Panc1 (cell line): ENCODE measurements at places on chromosomes 5 and 9. TPM values are rescaled to one million over a fixed set of nuclear protein-coding genes. Genes with fewer than 3 reads are reported as not detected.

The DNAI1 gene
- 2.2 TPM for total RNA-seq

DNA sequence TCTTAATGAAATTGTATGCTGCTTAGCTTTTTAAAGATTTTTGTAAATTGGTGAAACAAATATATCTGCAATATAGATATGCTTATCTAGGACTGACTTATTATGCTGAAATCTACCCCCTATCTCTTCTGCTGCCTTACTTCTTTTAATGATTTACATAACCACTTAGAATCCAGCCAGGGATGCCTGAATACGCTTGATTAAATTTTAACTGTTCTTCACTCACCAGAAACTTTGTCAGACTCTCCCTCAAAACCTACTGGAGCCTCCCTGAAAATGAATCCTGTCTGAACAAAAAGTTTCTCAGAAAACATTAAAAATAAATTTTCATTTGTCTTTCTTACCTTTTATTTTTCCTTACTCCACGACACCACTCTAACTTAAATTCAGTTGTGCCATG, 111.7 kb downstream of the ST8SIA4 start:
- H3K4me1 ChIP-seq = no peaks in the 10 kb centered on the region
- no peaks in the 10 kb centered on the region for H3K36me3 ChIP-seq
- no peak overlapping the region for H3K27ac ChIP-seq
- DNase-seq = no peak

The SYNPO gene
- total RNA-seq = 82.8 TPM

The SOWAHA gene
- not detected for total RNA-seq

The KCNT1 gene
- total RNA-seq = not detected

- peak; percentile 69 for DNase-seq
- no peaks in the 10 kb centered on the region for H3K36me3 ChIP-seq
- H3K4me3 ChIP-seq = no peak overlapping the region
- no peaks in the 10 kb centered on the region for H3K27me3 ChIP-seq
- peak overlapping the region; percentile 84 for H3K27ac ChIP-seq
Measured at GRCh38 chr5:19891658-19892057, 96.3 kb downstream of the CDH18 start.

The ZDHHC11B gene
- 1.4 TPM for total RNA-seq

DNA sequence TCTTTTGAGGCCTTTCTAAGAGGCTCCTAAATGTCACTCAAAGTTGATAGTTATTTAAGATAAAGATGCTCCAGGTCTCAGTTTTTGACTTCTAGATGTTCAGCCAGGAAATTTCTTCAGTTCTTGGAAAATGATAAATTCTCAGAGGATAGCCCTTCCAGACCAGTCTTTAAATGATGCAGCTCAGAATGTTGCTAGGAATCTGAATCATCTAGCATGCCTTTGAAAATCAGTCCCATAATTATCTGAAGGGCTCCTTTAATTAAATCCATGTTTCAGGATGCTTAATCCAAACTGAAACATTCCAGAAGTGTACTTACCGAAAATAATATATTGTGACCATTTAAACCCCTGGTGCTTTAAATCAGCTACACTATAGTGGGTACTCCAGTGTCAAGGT, 107.5 kb upstream of the FBN2 start:
- H3K27me3 ChIP-seq = no peaks in the 10 kb centered on the region
- no peak overlapping the region for H3K27ac ChIP-seq
- no peak overlapping the region for H3K4me3 ChIP-seq
- no peaks in the 10 kb centered on the region for H3K36me3 ChIP-seq

DNA sequence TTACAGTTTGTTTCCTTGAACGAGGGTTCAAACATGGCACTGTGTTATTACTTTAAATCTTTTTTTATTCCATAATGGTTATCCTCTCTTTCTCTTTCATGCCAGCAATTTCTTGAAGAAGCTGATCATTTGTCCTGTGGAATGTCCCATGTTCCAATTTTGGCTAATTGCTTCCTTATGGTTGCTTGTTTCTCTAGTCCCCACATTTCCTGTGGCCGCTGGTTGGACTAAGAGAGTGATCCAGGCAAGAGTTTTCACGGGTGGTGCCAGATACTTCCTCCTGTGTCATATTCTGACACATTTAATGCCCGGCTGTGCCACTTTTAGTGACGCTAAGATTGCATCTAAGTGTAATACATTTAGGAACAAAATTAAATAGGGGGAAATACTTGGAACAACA, 83.8 kb upstream of the FAM169A start:
- no peaks in the 10 kb centered on the region for H3K36me3 ChIP-seq
- DNase-seq = no peak
- H3K27me3 ChIP-seq = peaks cover 10% of the 10 kb centered on the region
- no peaks in the 10 kb centered on the region for H3K4me1 ChIP-seq
- H3K4me3 ChIP-seq = no peak overlapping the region

- no peaks in the 10 kb centered on the region for H3K4me1 ChIP-seq
- H3K27ac ChIP-seq = no peak overlapping the region
- H3K36me3 ChIP-seq = no peaks in the 10 kb centered on the region
- DNase-seq = no peak
- no peaks in the 10 kb centered on the region for H3K27me3 ChIP-seq
Measured at GRCh38 chr9:112861638-112862555, 28.8 kb downstream of the SLC46A2 start.

DNA sequence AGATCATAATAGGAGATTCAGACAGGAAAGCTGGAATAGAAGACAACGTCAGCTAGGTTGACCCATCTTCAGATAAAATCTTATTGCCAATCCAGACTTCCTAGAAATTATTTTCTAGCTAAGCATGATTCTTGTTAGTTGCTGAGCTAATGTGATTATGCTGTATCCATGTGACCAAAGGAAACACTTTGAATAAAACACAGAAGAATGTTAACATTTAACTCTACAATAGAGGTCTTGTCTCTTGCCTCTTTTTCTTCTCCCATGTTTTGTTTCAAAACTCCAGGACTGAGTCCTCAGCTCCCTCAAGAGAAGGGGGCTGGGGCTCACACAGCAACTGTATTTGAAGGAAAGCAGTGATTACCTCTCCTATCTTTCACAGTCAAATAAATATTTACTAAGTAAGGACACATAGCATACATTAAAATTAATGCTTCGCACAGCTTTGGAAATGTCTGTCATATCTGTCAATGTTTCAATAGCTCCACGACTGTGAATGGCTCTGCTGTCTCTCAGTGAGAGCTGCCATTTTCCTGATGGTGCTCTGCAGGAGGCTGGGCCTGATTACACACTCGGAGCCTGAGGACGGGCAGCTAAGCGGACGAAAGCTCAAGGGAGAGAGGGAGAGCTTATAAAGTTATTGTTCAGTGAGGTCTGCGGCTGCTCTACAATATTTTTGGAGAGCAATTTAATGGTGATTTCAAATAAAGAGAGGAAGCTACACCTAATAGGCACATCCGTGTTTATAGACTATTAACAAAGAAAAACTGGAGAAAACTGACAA, 64.8 kb upstream of the ZNF462 start:
- no peaks in the 10 kb centered on the region for H3K27me3 ChIP-seq
- no peak for DNase-seq
- no peaks in the 10 kb centered on the region for H3K36me3 ChIP-seq
- no peak overlapping the region for H3K27ac ChIP-seq
- no peak overlapping the region for H3K4me3 ChIP-seq

The SLC9A3 gene
- 2.0 TPM for total RNA-seq

DNA sequence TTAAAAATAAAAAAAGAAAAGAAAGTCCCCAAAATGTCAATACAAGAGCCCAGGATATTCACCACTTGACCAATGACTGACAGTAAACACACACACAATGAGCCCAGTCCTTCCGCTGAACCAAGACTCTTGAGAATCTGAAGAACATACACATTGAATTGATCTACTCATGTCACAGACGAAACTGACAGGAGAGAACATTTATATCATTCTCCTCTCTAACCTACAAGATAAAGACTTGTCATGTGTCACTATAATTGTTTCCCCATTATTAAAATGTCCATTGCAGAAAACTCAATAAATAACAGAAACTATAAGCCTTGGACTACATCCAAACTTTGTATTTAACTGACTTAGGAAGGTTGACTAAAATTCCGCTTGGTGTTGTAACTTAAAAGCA, 296.7 kb downstream of the EPB41L4A start:
- no peaks in the 10 kb centered on the region for H3K27me3 ChIP-seq
- H3K4me1 ChIP-seq = no peaks in the 10 kb centered on the region
- no peak for DNase-seq
- H3K36me3 ChIP-seq = no peaks in the 10 kb centered on the region
- no peak overlapping the region for H3K4me3 ChIP-seq

DNA sequence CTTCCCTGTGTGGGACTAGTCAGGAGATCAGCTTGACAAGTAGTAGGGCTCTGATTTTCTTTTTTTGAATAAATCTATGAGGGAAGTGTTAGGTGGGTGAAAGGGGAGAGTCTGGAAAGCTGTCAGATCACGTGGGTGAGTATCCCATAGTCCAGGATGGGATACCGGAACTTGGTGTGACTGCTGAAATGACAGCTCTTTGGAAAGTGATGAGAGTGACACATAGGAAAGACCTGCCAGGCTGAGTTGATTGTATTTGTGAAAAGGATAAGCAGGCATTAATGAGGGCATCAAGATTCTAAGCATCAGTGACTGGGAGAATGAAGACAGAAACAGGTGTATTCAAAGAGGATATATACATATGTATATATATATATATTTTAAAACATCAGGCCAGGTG, 35.6 kb downstream of the ACTBL2 start:
- no peak overlapping the region for H3K4me3 ChIP-seq
- H3K36me3 ChIP-seq = no peaks in the 10 kb centered on the region
- peak overlapping the region; percentile 25; the same call in 1 of the 2 replicates for H3K27ac ChIP-seq
- DNase-seq = no peak
- no peaks in the 10 kb centered on the region for H3K4me1 ChIP-seq
- no peaks in the 10 kb centered on the region for H3K27me3 ChIP-seq

DNA sequence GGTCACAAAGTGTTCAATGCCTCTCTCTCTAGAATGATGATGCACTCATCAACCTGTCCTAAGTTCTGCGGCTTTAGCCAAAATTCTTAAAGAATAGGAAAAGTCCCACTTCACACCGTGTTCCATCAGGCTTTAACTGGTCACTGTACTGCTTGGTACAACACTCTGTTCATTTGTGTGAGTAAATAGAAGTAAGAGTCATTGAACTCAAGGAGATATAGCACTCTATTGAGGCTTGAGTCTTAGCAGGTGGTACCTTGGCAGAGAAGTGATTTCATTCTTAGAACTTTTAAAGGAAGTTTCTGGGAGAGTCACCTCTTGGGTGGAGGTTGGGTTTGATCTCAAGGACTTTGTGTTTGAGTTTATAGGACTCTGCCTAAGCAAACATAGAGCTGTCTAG, 92.6 kb downstream of the TENT4A start:
- H3K4me3 ChIP-seq = no peak overlapping the region
- no peaks in the 10 kb centered on the region for H3K4me1 ChIP-seq
- DNase-seq = no peak
- H3K36me3 ChIP-seq = no peaks in the 10 kb centered on the region
- no peak overlapping the region for H3K27ac ChIP-seq

DNA sequence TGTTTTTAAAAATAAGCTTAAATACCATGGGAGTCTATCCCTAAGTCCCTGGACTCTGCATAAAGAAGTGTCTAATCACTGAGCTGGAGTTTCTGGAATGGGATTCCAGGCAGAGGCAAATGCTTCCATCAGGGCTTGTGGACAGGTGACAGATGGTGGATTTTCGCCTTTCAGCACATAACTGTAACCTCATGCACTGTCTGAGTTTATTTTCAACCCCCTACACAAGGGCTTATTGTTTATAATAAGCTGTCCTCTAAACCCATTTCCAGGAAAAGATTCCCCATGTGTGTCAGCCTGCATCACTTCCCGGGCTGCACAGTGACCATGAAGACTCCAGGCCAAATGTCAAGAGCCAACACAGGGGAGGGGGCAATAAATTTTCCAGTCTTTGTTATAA, 264.0 kb downstream of the PIK3R1 start:
- DNase-seq = no peak
- H3K27me3 ChIP-seq = no peaks in the 10 kb centered on the region
- H3K36me3 ChIP-seq = no peaks in the 10 kb centered on the region
- no peaks in the 10 kb centered on the region for H3K4me1 ChIP-seq
- no peak overlapping the region for H3K4me3 ChIP-seq

GRCh38 chr5:135986401-135986800, 31.6 kb upstream of the LECT2 start:
- no peaks in the 10 kb centered on the region for H3K4me1 ChIP-seq
- no peak overlapping the region for H3K4me3 ChIP-seq
- no peak overlapping the region for H3K27ac ChIP-seq
- no peaks in the 10 kb centered on the region for H3K27me3 ChIP-seq

GRCh38 chr9:23725279-23725946, 100.6 kb downstream of the ELAVL2 start:
- no peak overlapping the region for H3K27ac ChIP-seq
- H3K4me1 ChIP-seq = no peaks in the 10 kb centered on the region
- H3K4me3 ChIP-seq = no peak overlapping the region
- no peaks in the 10 kb centered on the region for H3K36me3 ChIP-seq
- DNase-seq = no peak

- peaks cover 5% of the 10 kb centered on the region; the same call in 1 of the 2 replicates for H3K4me1 ChIP-seq
- H3K27me3 ChIP-seq = no peaks in the 10 kb centered on the region
- no peak overlapping the region for H3K27ac ChIP-seq
- H3K4me3 ChIP-seq = no peak overlapping the region
Measured at GRCh38 chr9:131649646-131650045, 90.2 kb downstream of the RAPGEF1 start.

GRCh38 chr9:127828262-127829031, 25.8 kb downstream of the FPGS start:
- H3K27ac ChIP-seq = no peak overlapping the region
- no peak for DNase-seq
- H3K36me3 ChIP-seq = no peaks in the 10 kb centered on the region
- no peaks in the 10 kb centered on the region for H3K4me1 ChIP-seq
- H3K4me3 ChIP-seq = no peak overlapping the region

DNA sequence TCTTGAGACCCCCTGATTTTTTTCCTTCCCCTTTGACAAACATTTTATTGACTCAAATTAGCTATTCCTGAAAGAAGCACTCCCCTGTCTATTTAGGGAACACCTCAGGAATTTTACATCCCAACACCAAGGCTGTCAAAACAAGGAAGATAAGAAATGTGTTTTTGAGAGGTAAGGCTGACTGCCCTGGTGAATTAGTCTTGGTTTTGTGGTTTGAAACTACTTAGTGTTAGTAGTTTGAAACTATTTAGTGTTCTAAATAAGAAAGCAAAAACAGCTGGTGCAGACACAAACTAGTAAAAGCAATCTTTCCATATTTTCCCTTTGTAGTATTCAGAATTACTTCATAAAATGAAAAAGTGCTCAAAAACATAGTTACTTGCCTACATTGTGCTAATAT, 120.7 kb downstream of the PCSK1 start:
- H3K4me3 ChIP-seq = no peak overlapping the region
- H3K27ac ChIP-seq = no peak overlapping the region
- H3K27me3 ChIP-seq = no peaks in the 10 kb centered on the region
- H3K36me3 ChIP-seq = no peaks in the 10 kb centered on the region

The EMB gene
- total RNA-seq = 65.9 TPM

The C9orf72 gene
- total RNA-seq = 3.6 TPM

The ACOT12 gene
- 0.74 TPM for total RNA-seq

DNA sequence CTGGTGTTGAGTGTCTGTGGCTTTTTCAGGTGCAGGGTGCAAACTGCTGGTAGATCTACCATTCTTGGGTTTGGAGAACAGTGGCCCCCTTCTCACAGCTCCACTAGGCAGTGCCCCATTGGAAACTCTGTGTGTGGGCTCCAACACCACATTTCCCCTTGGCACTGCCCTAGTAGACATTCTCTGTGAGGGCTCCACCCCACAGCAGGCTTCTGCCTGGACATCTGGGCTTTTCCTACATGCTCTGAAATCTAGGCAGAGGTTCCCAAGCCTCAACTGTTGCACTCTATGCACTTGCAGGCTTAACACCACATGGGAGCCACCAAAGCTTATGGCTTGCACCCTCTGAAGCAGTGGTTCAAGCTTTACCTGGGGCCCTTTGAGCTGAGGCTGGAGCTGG, 80.9 kb downstream of the BARX1 start:
- H3K4me3 ChIP-seq = no peak overlapping the region
- no peaks in the 10 kb centered on the region for H3K4me1 ChIP-seq
- no peaks in the 10 kb centered on the region for H3K36me3 ChIP-seq
- no peak overlapping the region for H3K27ac ChIP-seq
- H3K27me3 ChIP-seq = no peaks in the 10 kb centered on the region

The EPB41L4B gene
- 27.8 TPM for total RNA-seq
